Stimulated activated CD4-positive, alpha-beta T cell treated with anti-CD3 and anti-CD28 coated beads, TNF-alpha, amount 100 ng/mL, for 4 hours (primary cell): ENCODE measurements at places on chromosomes 7 and 10.

DNA sequence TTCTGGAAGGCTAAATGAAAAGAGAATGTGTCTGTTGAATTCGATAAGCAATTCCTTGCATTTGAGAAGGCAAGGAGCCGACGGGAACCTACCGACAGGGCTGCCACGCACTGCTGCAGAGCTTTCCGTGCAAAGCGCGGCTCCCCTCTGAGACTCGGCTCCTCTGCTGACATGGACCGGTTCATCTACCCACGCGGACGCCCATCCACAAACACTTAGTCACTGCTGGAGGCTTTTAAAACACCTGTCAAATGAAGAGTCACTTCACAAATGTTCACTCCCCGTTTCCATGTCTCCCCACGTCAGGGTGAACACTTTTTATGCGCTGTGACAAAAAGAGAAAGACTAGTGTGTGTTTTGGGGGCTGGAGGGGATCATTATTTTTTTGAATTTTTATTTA, 32.0 kb downstream of the AMZ1 start:
- DNase-seq, result no peak

DNA sequence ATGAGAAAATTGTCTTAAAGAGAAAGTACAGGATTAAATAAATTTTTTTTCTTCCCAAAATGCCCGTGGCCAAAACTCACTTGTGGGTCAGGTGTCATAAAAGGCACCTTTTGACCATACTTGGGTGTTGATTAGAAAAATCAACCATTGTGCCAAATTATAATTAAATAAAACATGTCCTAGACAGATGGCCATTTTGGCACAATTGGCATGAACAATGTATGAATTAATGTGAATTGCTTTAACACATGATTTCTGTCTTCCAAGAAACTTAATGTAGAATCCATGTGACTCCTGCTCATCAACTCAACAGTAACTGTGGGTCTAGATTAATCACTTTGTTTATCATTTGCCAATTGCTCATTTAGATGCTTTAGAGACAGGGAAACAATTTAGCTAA, 64.0 kb downstream of the CSTF2T start:
- no peak for DNase-seq

DNA sequence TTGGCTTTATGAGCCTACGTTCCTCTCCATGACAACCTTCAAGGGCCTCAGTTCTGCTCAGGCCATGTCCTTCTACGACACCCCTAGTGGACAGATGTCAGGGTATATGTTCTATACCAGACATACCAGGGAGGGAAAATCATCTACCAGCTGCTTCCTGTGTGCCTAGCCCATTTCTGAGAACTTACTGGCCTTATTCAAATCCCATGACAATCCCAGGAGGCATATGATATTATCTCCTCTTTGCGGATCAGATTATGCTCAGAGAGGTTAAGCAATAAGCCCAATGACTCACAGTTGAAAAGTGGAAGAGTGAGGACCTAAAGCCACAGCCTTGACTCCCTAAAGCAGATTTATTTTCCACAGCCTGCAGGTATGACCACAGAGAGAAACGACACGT, 139.3 kb downstream of the GLI3 start:
- no peak for DNase-seq

DNA sequence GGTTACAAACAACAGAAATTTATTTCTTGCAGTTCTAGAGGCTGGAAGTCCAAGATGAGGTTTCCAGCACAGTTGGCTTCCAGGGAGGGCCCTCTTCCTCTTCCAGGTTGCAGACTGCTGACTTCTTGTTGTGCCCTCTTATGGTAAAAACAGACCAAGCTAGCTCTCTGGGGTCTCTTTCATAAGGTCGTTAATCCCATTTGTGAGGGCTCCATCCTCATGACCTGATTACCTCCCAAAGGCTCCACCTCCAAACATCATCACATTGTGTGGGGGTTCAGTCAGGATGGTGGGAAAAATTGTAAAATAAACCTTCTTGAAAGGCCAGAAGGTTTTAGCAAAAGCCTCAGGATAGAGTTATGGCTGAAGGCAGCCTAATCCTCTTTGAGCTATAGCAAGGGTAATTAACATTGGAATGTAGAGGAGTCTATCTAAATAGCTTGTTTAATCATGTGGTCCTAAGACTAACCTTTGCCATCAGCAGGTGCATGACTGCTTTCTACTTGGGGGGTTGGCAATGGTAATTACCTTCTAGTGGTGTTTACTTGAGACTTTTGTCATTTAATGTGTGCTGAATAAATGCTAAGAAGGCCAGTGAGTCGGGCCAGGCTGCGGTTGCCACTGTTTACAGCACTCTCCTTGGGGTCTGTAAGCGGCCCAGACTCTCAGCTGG, 80.8 kb downstream of the PPP1R17 start:
- no peak for DNase-seq

- DNase-seq, result no peak
These were observed 107.3 kb upstream of the EFCAB10 start for GRCh38 chr7:105688617-105689016.

GRCh38 chr10:112605063-112605462, 158.0 kb downstream of the VTI1A start:
- DNase-seq, result no peak

DNA sequence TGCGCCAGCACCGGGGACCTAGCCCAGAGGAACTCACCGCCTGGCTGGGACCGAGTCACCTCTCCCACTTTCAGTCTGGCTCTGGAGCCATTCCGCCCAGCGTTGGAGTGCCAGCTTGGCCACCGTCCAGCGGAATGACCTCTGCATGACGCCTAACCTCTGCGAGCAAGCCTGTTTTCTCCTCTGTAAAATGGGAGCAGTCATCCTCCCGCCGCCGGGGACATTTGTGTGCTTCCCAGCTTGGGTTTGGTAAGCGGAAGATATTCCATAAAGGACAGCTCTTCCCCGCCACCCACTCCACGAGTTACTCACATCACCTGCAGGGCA, 1.3 kb upstream of the ZCCHC24 start:
- no peak for DNase-seq

DNA sequence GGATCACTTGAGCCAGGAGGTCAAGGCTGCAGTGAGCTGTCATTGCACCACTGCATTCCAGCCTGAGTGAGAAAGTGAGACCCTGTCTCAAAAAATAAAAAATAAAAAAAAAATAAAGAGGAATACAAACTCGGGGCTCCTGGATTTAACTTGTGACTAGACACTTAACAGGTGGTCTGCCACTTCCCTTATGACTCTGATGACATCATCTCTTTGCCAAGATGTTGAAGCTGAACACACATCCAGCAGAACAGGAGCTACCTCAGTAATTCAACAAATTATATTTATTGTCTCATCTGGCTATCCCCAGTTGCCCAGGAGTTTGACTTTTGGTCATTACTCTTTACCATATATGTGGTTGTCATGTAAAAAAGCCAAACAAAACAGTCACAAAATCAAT, 35.3 kb downstream of the NEUROD6 start:
- DNase-seq, result no peak

DNA sequence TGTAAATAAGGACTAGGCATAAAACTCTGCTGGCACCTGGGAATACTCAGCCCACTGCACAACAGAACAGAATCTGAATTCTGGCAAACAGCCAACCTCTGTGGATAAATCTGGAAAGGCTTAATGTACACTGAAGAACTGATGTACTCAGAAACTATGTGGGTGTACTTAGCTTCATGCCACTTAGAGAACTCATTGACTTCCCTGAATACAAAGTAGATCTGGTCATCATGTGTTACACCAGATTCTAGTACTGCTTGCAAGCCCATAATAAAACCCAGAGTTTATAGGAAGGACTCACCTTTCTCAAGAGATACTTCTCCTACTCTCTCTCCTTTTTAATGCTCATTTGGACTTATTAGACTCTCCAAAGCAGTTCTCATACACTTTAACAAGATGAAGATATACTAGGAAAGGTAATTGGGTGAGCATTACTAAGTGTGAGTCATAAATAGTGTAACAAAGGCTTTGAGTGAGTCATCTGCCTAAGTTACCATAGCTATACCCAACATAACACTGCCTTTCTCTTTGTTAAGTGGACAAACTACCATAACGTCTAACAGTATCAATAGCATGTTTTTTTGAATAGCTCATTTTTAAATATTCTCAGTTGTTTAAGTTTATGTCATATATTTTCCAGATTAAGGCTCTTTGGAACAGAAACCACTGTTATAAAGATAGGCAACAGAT, 309.1 kb downstream of the MDFIC start:
- no peak for DNase-seq

DNA sequence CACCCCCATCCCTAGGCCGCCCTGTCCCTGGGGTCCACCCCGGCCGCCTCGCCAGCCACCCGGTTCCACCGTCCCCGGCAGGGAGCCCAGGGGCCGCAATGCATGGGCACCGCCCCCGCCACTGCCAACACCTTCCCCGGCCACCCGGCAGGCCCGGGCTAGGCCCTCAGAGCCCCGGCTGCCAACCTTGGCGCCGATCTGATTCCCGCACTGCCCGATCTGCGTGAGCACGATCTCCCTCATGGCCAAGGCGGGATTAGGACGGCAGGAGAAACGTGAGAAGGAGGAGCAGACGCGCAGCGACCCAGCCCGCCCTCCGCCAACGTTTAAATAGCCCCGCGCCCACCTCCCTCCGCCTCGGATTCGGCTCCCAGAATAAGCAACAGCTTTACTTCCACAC, at the start of gene TUBB8:
Gene TUBB8 (minus strand): TSS at position 301 of the 400 bp plus-strand sequence. CDS start 58 bp downstream, at position 243.
- DNase-seq, result no peak

GRCh38 chr10:17456032-17456548, 1.7 kb upstream of the ST8SIA6 start:
- DNase-seq, result no peak

DNA sequence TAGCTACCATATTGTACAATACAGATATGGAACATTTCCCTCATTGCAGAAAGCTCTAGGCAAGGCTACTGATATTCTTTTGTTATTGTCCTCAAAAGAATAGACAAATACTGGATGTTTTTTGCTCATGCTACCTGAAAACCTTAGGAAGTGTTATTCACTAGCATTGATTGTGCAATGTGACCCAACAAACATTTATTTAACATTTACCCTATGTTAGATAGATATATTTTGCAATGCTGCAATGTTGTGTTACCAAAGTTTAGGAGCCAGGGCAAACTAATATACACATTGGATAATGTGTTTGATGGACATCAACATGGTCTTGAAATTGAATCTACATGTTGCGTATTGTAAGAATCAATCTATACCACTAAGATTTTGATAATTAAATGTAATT, 112.8 kb upstream of the CREB5 start:
- no peak for DNase-seq

GRCh38 chr7:13743226-13743625, 246.2 kb downstream of the ETV1 start:
- no peak for DNase-seq

DNA sequence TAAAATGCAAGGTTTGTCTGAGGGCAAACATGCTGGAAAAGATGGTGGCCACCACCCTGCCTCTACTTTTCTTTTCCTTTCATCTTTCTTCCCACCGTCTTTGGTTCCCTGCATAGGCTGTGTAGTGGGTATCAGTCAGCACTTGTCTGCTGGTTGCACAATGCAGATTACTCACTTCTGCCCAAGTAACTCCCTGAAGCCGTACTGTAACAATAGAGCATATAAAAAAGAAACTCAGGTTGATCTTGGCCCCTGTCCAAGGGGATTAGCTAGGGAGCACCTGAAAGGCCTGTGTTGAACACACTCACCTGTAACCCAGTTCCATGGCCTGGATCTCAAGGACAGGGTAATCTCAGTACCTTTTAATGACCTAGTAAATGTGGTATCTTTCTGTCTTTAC, 533.0 kb upstream of the GALNT17 start:
- no peak for DNase-seq

- no peak for DNase-seq
These were observed 112.3 kb downstream of the RAB11FIP2 start for GRCh38 chr10:117934477-117934876.

GRCh38 chr7:143042790-143043271, 9.3 kb upstream of the OR6V1 start:
- no peak for DNase-seq

DNA sequence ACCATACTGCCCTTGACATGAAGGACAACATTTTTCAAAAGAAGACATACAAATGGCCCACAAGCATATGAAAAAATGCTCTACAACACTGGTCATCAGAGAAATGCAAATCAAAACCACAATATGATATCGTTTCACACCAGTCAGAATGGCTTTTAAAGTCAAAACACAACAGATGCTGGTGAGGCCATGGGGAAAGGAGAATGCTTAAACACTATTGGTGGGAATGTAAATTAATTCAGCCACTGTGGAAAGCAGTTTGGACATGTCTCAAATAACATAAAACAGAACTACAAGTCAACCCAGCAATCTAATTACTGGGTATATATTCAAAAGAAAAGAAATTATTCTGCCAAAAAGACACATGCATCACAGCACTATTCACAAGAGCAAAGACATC, 4.2 kb upstream of the NT5C3A start:
- DNase-seq, result no peak

DNA sequence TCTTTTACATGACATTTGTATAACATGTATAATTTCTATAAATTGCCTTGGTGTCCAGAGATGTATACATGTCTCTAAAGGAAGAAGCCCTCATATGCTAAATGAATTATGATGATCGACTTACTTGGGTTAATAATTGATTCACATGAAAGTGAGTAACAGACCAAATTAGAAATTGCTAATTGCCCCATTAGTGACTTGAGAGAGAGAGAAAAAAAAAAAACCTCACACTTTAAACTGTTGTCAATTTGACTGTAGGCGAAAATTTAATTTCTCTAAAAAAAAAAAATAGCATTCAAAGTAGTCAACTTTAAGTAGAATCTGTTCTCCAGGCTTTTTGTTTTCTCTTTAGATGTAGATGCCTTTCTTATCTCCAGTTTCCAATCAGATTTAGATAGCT, 383.3 kb downstream of the SH2D4B start:
- no peak for DNase-seq

DNA sequence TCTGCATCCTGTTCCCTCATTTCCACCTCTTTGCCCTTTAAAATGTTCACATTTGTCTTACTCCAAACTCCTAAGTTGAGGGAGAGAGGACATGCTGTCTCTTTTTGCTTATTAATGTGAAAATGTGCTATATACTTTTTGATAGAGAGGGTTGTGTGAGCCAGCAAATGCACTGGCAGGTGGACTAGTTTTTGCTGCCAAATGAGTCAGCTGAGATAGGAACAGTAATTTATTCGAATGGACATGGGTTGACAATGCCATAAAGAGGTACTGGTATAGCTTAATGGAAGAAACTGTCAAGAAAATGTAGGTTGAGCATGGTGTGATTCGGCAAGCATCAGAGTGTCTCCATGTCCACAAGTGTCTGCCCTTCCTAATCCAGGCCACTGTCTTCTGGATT, 9.2 kb upstream of the TRUB1 start:
- no peak for DNase-seq

DNA sequence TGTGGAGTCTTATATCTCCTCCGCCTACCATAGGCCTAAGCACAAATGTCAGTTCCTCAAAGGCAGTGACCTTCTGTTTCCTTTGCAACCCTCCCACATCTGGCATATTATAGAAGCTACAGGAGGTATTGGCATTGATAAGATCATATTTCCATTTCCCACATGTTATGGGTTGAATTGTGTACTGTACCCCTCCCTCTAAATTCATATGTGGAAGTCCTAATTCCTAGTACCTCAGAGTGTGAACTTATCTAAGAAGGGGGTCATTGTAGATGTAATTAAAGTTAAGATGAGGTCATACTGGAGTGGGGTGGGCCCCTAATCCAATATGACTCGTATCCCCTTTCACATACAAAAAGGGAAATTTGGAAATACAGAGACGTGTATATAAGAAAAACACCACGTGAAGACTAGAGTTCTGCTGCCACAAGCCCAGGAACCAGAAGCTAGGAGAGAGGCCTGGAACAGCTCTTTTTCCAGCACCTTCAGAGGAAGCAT, 6.1 kb upstream of the LAMB4 start:
- DNase-seq, result no peak
